ENCODE measurements at places on chromosomes 7 and 10. TPM values are rescaled to one million over a fixed set of nuclear protein-coding genes. Genes with fewer than 3 reads are reported as not detected.

MYL10 gene
- not detected for total RNA-seq

LRRC18 gene
- total RNA-seq = not detected

SEC61A2 gene
- total RNA-seq = 24.4 TPM

AVPI1 gene
- 4.5 TPM for total RNA-seq

PRF1 gene
- 2.6 TPM for total RNA-seq

LRGUK gene
- total RNA-seq = 0.81 TPM

TBX20 gene
- 1.2 TPM for total RNA-seq

FAM149B1 gene
- total RNA-seq = 31.3 TPM

UBE2D1 gene
- total RNA-seq = 48.1 TPM

CTAGE8 gene
- total RNA-seq = 0.54 TPM

MMRN2 gene
- total RNA-seq = 5.4 TPM

LRIT1 gene
- not detected for total RNA-seq

CFAP69 gene
- total RNA-seq = 0.71 TPM

ERLIN1 gene
- 7.6 TPM for total RNA-seq

KCNIP2 gene
- 30.0 TPM for total RNA-seq

All from glutamatergic neuron (in vitro differentiated cells).